ENCODE measurements at places on chromosomes 4 and X.

DNA sequence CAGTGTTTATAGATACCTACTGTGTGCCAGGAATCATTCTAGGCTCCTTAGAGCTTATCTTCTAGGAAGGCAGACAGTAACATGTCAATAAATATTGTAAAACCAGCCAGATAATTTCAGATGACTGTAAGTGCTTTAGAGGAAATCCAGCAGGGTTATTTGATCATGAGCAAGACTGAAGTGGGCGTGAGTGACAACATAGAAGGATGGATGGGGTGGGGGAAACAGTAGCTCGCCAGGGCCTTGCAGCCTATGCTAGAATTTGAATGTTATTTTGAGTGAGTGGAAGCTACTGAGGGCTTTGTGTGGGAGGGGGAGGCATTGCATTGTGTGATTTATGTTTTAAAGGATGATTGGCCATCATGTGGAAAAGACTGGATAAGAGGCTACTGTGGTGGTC, 6.7 kb downstream of the SRD5A3 start:
- no peak for DNase-seq

DNA sequence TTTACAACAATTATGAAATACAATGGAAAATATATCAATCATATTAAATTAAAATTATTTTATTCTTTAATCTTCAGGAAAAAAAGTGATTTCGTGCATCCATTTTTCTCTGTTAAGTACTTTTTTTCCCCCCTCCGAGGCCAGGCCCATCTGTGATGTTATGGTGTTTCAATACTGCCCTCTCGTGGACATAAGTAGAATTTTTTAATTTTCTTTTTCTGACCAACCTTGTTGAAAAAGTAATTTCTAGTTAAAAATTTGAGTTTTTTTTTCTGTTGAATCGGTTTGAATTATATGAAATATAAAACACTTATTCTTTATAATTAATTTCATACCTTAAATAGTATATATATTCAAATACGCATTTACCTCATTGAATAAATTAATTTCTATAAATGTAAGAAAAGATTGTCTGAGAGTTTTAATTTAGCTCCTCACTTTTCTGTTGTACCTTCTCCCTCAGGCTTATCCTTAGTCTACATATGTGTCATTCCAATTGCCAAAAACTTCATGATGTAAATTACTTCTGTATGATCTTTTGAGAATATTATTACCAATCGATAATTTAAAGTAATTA, 175.8 kb upstream of the TECRL start:
- no peak for DNase-seq

- no peak for DNase-seq
Measured at GRCh38 chr4:2367626-2368025, 50.8 kb downstream of the ZFYVE28 start.

DNA sequence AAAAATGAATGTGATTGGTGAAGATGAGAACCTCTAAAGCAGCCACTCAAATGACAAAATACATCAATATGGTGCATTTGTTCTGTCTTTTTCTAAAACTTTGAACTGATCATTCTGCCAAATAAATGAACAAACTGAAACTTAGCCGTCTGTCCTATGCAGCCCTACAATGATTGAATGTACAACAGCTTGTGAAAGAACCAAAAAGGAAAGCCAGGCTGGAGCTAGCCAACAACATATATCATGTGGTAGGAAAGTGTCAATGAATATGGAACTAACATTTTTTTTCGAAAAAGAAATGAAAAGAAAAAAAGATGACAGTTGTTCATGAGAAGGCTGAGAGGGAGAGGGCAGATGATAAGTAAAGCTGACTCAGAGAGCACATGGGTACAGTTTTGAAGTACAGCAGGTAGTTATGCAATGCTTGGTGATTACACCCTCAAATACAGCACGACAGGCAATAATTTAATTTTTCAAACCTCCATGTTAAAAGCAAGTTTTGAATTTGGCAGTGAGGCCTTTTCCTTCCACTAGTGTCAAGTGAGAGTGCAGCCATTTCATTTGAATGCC, 21.2 kb upstream of the SLC7A11 start:
- no peak for DNase-seq

GRCh38 chr4:86089781-86090323, 270.0 kb downstream of the MAPK10 start:
- DNase-seq = no peak

GRCh38 chr4:7530932-7531639, 96.4 kb upstream of the PSAPL1 start:
- DNase-seq = no peak

- no peak for DNase-seq
Measured at GRCh38 chr4:47615385-47615784, 130.3 kb downstream of the ATP10D start.

DNA sequence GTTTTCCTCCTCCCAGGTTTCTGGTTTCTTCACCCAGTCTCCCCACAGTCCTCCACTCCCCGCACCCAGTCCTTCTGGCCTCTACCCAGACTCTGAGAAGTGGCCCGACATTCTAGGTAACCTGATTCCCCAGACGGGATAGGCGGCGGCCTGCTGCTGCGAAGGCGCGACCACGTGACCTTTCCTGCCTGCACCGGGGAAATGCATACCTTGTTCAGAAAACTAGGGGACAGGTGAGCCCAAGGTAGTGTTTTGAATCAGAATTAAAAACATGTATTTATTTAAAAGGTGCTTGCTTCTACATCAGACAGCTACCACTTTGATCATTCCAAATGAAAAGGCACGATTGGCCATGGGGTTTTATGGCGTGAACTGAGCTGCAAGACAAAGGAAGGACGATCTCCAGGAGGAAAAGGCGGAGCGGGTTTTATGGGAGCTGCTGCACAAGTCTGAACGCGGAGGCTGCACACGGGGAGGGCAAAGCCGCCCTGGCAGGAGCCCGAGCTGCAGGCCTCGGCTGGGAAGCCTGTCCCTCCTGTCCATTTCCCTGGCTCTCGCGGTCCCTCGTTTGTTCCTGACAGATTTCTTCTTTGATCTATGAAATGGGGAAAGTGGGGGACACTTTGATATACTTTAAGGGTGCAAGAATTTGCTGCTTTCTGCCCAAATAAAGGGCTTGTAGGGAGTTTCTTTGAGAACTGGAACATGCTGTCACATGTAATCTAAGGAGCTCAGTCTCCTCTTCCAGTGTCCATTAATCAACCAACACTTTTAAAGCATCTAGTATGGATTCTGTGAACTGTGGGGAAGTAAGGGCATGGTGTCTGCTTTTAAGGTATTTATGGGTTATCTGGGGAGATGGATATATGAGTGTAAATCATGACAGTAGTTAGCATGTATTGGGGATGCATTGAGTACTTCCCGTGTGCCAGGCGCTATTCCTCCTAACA, 150.9 kb downstream of the SPRY1 start:
- DNase-seq = no peak

DNA sequence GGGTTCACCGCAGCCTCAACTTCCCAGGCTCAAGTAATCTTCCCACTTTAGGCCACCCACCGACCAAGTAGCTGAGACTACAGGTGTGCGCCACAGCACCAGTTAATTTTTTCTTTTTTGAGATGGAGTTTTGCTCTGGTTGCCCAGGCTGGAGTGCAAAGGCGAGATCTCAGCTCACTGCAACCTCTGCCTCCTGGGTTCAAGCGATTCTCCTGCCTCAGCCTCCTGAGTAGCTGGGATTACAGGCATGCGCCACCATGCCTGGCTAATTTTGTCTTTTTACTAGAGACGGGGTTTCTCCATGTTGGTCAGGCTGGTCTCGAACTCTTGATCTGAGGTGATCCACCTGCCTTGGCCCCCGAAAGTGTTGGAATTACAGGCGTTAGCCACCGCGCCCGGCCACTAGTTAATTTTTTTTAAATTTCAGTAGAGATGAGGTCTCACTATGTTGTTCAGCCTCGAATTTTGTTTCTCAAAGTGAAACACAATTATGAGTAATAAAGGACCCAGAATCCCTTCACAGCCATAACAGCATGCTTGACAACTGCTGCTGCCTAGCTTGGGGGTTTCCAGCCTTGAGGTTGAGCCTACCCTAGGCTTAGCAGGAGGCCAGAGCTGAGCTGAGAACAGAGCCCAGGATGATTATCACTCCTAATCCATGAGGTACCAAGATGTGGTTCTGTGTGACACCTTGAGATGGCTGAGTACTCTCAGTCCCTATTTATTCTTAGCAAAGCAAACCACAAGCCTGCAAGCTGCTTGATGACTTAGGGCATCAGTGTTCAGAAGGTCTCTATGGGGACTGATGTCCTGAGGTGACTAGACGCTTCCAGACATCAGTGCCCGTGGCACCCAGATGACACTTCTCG, 41.6 kb upstream of the NKRF start:
- DNase-seq = no peak

DNA sequence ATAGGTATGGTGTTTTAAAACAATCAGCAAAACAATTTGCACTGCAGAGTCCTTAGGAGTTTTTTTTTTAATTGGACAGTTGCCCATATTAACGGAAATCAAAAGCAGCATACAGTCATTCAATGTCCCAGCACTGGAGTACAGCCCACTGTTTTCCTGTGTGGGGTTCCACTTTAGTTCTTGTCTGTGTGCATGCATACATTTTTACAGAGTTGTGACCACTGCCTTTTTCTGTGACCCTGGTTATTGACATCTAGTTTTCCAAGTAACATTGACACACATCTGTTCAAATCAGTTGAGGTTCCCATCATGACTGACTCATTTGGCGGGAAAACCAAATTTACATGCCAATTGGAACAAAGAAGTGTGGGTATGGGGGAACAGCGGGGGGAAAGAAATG, 83.3 kb downstream of the HPRT1 start:
- no peak for DNase-seq

- no peak for DNase-seq
Measured at GRCh38 chrX:47572773-47573340, 9.4 kb upstream of the TIMP1 start.

DNA sequence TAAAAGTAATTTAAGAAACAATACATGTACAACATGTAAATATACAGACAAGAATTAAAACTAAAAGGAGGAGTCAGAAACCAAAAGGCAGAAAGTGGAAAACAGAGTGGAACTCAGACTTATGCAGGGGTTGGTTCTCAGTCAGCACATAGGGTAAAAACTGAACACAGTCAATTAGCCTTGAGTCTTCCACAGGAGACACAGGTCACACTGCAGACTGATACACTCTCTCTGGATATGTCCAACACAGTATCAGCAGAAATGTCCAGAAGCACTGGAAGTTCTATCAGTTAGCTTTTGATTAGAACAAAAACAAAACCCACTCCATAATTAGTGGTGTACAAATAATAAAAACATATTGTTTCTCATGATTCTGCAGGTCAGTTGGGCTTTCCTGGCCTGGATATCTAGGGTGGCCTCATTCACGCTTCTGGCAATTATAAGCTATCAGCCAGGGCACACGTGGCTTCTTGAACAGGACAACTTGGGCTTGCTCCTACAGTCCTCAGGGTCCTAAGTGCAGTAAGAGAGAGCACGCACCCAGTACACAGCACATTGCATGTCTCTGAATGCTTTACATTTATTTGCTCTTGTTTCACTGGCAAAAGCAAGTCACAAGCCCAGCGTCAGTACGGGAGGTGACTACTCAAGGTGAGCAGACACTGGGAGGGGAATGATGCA, 21.6 kb downstream of the TEC start:
- no peak for DNase-seq

GRCh38 chr4:31461421-31461820, 741.3 kb downstream of the PCDH7 start:
- DNase-seq = no peak

DNA sequence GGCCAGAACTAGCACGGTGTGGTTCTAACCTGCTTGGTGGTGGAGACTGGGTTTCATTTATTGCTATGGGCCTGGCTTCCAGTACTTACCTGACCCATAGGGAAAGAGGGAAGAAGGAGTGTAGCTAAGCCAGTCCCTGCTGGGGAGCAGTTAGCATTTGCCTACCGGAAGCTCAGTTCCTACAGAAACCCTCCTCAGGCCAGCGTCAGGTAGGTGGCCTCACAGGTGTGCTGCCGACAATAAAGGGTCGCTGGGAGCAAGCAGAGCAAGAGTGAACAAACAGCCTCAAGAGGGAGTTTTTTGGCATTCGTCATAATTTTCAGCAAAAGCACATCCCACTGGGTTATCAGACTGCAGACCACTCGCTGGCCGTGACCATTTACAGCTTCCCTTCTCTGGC, 740.6 kb upstream of the TENM3 start:
- DNase-seq = no peak

DNA sequence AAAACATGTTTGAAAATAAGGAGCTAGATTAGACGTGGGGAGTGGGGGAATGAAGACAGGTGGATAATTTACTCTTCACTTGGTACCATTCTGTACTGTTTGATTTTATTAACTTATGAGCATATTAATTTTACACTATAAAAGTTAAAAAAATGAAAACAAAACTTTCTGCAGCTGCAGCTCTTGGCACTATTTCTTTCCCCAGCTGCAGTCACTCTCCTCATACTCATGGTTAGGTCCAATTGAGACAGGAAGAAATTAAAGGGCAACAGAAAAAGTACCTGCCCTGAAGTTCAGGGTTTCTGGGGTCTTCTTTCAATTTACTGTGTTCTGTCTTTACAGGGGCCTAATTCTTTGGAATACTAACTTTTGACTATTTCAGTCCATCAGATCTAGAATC, 15.4 kb downstream of the MAD2L1 start:
- DNase-seq = no peak

- DNase-seq = no peak
Measured at GRCh38 chr4:151667048-151667447, 93.8 kb downstream of the GATB start.

DNA sequence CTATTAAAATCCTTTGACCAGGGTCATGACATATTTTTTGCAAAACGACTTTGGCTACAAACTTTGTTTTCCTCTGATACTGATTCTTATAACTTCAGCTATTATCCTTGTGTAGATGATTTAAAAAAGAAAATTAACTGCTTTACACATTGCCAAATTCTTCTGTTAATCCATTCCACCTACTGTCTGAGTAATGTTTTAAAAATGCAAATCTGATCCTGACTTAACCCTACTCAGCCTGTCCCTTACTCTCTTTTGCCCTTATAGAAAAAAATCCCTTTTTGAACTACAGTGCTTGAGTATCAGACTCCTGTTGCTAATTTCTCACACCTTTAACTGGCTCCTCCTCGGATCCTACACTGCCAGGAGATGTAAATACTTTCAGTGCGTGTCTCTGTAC, 723.1 kb downstream of the ADGRL3 start:
- no peak for DNase-seq

- no peak for DNase-seq
Measured at GRCh38 chr4:72016011-72016410, 15.8 kb upstream of the NPFFR2 start.

DNA sequence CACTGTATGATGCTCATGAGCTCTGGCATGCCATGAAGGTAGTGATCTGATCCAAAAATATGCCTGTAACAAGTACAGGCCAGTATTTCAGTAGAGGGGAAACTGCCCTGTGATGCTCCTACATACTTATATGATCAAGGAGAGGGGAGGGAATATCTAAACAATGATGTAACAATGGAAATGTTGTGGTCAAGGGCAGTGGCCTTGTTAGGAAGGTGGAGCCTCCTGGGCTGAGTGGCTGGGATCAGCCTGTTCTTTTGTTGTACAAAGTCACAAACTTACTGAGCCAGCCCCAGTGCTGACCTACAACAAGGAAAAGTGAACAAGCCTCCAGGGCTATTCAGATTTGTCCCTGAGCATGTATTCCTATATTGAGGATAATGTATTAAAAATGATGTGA, 70.3 kb downstream of the ANXA10 start:
- no peak for DNase-seq

GRCh38 chr4:185542626-185543315, 7.5 kb upstream of the PDLIM3 start:
- no peak for DNase-seq

- no peak for DNase-seq
Measured at GRCh38 chr4:139740121-139740520, 74.5 kb downstream of the MGST2 start.
